ENCODE measurements at places on chromosomes 2 and 18. TPM values are rescaled to one million over a fixed set of nuclear protein-coding genes. Genes with fewer than 3 reads are reported as not detected.

DNA sequence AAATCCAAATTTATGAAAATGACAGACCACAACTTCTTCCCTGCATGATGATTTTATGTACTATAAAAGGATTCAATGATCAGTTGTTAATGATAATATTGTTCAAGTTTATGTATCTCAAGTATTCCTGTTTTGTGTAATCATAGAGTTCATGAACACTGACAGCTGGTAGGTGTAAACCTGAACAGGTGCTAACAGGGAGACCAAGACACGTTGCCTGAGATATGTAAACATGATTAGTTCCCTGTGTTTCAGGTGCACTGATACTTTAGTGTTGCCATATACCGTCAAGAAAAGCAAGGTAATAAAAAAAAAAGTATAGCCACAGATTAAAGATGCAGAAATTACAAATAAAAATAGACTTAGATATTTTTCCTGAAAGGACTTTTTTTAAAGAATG, 131.8 kb downstream of the BAZ2B start:
- DNase-seq: no peak

GRCh38 chr2:64166637-64167420, 22.6 kb upstream of the PELI1 start:
- no peak for DNase-seq

- no peak for DNase-seq
Observed at GRCh38 chr2:48961009-48961408, 193.3 kb downstream of the FSHR start.

DNA sequence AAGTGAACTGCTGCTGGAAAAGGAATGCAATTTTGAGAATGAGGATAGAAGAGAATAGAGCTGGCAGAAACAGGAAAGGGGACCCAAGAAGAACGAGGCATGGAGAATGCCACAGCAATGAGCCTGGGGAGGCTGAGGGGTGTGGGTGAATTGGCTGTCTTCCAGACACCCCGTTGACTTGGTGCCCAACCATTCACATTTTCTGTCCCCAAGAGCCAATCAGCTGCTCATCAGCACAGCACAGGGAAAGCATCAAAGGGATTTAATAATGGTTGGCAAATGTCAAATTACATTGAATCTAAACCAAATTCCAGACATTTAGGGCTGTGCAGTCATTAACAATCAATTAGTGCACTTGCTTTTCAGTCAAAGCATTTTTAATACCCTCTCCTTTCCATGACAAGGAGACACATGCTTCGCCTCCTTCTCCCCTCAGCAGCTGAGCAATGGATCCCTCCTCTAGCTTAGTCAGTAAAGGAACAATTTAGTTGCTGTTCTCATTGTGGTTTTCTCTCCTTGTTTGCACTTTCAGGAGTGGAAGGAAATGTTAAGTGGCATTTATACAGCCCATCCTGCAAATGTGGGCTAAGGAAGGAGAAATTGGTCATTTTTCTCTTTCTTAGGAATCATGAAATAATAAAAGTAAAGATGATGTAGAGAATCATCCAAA, 98.8 kb downstream of the KLF7 start:
- DNase-seq: no peak

Gene DYNAP
- total RNA-seq: not detected

Measured in HT-29 (cell line).